Small intestine (tissue), 16 donors: ENCODE measurements at places on chromosomes 6 and 20. TPM values are rescaled to one million over a fixed set of nuclear protein-coding genes. Genes with fewer than 3 reads are reported as not detected.

DNA sequence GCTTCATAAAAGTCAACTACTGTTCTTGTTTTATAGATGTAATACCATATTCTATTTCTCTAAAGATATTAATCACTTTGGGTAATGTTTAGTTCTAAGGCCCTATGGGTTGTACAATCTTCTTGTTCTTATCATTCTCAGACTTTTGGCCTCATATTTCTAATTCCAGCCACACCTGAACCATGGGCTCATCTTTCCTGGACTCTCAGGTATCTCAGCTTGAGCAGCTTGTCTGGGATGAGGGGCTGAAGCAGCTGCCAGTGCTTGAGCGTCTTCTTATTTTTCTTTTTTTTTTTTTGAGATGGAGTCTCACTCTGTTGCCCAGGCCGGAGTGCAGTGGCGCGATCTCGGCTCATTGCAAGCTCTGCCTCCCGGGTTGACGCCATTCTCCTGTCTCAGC, 150.2 kb downstream of the KIF6 start:
- H3K27ac ChIP-seq = no peak overlapping the region
- no peaks in the 10 kb centered on the region for H3K4me1 ChIP-seq
- no peaks in the 10 kb centered on the region for H3K27me3 ChIP-seq

DNA sequence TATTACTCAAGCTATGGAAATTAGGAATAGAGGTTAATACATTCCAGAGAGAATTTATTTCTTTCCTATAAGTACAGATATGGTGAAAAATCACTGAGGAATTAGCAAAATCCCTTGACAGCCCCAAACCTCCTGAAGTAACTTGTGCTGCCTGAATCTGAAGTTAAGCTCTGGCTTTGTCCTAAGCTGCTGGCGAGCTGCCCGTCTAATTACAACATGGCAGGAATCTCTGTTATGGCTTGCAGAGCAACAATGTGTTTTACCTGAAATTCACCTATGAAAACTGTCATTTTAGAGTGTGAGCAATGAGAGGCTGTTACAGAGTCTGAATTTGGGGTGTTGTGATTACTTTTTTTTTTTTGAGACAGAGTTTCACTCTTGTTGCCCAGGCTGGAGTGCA, 22.5 kb upstream of the IYD start:
- H3K4me1 ChIP-seq = no peaks in the 10 kb centered on the region
- no peak for DNase-seq
- H3K4me3 ChIP-seq = no peak overlapping the region
- H3K27me3 ChIP-seq = no peaks in the 10 kb centered on the region

GRCh38 chr6:3331494-3331893, 72.7 kb downstream of the PSMG4 start:
- H3K27me3 ChIP-seq = no peaks in the 10 kb centered on the region
- H3K4me1 ChIP-seq = no peaks in the 10 kb centered on the region
- no peak overlapping the region for H3K27ac ChIP-seq
- DNase-seq = no peak
- no peak overlapping the region for H3K4me3 ChIP-seq

GRCh38 chr20:16451982-16452381, 121.3 kb downstream of the KIF16B start:
- no peak overlapping the region for H3K27ac ChIP-seq
- peak; percentile 8 for DNase-seq
- no peaks in the 10 kb centered on the region for H3K27me3 ChIP-seq
- no peak overlapping the region for H3K4me3 ChIP-seq
- no peaks in the 10 kb centered on the region for H3K4me1 ChIP-seq
- H3K36me3 ChIP-seq = peaks cover 3% of the 10 kb centered on the region

DNA sequence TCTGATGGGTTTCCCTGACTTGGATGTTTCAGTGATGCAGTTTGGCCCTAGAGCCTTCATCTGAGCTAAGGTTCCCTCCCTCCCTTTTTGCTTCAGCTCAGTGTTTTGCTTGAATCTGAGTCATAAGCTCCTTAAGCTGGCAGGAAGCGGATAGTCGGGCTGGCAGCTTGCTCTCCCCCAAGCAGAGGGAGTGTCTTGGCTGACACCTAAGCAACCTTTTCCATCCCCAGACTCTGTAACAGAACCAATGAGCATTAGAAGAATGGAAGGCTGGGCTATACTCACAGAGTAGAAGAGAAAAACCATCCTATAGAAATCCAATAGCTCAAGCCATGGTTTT, 98.3 kb downstream of the HAO1 start:
- DNase-seq = no peak
- H3K36me3 ChIP-seq = no peaks in the 10 kb centered on the region
- H3K4me1 ChIP-seq = no peaks in the 10 kb centered on the region
- H3K27ac ChIP-seq = no peak overlapping the region

GRCh38 chr20:33433465-33434234, 9.9 kb downstream of the SNTA1 start:
- no peak for DNase-seq
- no peak overlapping the region for H3K4me3 ChIP-seq
- H3K36me3 ChIP-seq = no peaks in the 10 kb centered on the region
- no peaks in the 10 kb centered on the region for H3K4me1 ChIP-seq
- H3K27me3 ChIP-seq = no peaks in the 10 kb centered on the region

DNA sequence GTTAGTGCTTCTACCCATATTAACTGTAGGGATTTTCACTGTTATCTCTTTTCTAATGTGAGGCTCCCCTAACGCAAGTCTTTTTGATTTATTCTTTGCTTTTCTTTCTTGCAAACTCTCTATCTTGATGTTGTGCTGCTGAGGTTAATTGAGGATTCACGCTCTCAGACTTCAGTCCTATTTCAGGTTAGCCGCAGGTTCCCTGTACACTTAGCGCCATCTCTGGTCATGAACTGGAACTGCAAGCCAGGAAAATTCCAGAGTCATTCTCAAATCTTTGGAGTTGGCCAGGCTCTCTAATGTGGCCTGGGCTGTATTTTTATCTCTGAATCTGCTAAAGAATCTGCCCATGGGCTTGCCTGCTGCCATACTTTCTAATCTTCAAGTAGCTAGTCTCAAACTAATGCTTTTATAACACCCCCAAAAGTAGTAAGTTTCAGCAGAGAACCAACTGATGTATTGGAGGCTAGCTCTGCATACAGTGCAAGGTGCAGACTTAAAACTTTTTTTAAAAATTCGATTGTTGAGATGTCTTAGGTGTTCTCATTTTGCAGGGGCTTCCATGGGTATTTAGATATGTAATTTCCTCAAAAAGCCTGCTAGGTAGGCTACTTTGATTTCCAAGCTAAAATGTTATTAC, 91.1 kb upstream of the OPRM1 start:
- H3K4me3 ChIP-seq = no peak overlapping the region
- peak; percentile 50 for DNase-seq
- no peak overlapping the region for H3K27ac ChIP-seq
- peaks cover 7% of the 10 kb centered on the region for H3K4me1 ChIP-seq

GRCh38 chr6:157203764-157204163, 119.6 kb downstream of the TMEM242 start:
- H3K36me3 ChIP-seq = peaks cover 15% of the 10 kb centered on the region
- H3K27ac ChIP-seq = no peak overlapping the region
- no peak for DNase-seq
- H3K4me3 ChIP-seq = no peak overlapping the region
- no peaks in the 10 kb centered on the region for H3K4me1 ChIP-seq
- no peaks in the 10 kb centered on the region for H3K27me3 ChIP-seq

- H3K4me1 ChIP-seq = peaks cover 5% of the 10 kb centered on the region
- no peak overlapping the region for H3K27ac ChIP-seq
Observed at GRCh38 chr20:59145247-59145923, 18.2 kb upstream of the ZNF831 start.

DNA sequence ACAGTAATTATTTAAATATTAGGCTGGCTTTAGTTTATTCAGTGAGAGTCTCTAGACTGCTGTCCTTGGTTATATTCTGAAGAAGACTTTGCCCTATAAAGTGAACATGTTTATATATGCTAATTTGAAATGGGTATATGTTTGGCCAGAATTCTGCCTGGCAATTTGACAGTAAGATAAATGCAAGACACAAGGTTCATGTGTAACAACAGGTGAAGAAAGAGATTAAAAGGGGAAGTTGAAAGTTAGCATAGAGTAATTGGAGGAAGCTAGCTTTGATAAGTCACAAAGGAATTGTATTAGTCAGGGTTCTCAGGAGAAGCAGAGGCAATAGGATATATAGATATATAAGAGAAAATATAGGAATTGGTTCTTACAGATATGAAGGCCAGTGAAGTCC, 191.4 kb downstream of the CENPW start:
- peak overlapping the region; percentile 48 for H3K27ac ChIP-seq
- H3K36me3 ChIP-seq = no peaks in the 10 kb centered on the region
- H3K4me3 ChIP-seq = no peak overlapping the region
- no peaks in the 10 kb centered on the region for H3K4me1 ChIP-seq

DNA sequence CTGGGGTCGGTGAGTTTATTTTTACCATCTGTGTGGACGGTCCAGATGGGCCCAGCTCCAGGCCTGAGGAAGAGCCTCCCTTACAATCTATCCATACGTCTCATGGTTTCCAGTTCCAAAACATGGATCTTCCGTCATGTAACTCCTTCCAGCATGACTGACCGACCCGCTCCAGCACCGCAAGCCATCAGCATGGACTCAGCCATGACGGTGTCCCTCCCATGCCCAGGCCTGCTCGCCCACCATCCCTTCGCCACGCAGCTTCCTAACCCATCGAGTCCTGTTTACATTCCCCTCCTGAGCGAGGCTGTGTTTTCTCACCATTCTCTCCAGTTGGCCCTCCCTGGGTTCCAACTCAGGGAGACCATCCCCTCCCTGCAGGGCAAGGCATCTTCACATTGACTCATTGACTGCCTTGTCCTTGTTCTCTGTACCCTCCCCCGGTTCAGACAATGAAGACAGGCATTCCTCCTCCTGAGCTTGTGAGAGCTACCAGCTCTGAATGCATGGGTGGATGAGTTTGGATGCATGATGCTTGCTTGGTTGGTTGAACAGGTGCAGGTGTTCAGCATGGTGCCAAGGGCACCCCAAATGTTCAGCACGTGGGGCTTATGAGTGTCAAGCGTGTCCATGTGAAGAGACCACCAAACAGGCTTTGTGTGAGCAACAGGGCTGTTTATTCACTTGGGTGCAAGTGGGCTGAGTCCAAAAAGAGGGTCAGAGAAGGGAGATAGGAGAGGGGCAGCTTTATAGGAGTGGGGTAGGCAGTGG, 235.8 kb downstream of the SMOC2 start:
- H3K27me3 ChIP-seq = no peaks in the 10 kb centered on the region
- DNase-seq = no peak
- H3K4me3 ChIP-seq = no peak overlapping the region
- H3K4me1 ChIP-seq = peaks cover 11% of the 10 kb centered on the region
- H3K36me3 ChIP-seq = no peaks in the 10 kb centered on the region

GRCh38 chr20:62980970-62981369, 25.8 kb downstream of the BHLHE23 start:
- DNase-seq = no peak
- no peak overlapping the region for H3K27ac ChIP-seq
- peaks cover 55% of the 10 kb centered on the region for H3K27me3 ChIP-seq
- H3K4me1 ChIP-seq = no peaks in the 10 kb centered on the region

GRCh38 chr6:31547727-31548543, 527 bp downstream of the NFKBIL1 start:
- DNase-seq = no peak
- H3K4me1 ChIP-seq = peaks cover 12% of the 10 kb centered on the region
- H3K36me3 ChIP-seq = peaks cover 3% of the 10 kb centered on the region
- peak overlapping the region; percentile 56 for H3K4me3 ChIP-seq

DNA sequence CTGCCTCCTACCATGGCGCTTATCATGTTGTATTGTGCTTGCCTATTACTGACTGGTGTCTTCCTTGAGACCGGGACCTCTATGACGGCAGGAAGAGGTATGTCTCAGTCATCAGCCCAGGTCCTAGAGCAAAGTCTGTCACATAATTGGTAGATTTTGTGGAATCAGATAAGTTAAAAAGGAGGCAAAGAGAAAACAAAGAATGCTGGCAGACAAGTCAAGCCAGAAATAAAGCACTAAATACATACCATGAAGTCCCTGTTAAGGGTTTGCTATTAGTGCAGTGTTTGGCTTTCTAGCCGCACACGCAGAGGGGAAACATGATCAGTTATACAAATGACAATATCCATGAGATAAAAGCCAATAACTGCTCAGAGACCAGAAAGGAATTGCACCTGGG, 6.0 kb downstream of the TOMM34 start:
- H3K36me3 ChIP-seq = peaks cover 47% of the 10 kb centered on the region
- H3K27me3 ChIP-seq = no peaks in the 10 kb centered on the region
- H3K4me1 ChIP-seq = peaks cover 5% of the 10 kb centered on the region
- H3K4me3 ChIP-seq = no peak overlapping the region
- H3K27ac ChIP-seq = no peak overlapping the region
- DNase-seq = no peak

DNA sequence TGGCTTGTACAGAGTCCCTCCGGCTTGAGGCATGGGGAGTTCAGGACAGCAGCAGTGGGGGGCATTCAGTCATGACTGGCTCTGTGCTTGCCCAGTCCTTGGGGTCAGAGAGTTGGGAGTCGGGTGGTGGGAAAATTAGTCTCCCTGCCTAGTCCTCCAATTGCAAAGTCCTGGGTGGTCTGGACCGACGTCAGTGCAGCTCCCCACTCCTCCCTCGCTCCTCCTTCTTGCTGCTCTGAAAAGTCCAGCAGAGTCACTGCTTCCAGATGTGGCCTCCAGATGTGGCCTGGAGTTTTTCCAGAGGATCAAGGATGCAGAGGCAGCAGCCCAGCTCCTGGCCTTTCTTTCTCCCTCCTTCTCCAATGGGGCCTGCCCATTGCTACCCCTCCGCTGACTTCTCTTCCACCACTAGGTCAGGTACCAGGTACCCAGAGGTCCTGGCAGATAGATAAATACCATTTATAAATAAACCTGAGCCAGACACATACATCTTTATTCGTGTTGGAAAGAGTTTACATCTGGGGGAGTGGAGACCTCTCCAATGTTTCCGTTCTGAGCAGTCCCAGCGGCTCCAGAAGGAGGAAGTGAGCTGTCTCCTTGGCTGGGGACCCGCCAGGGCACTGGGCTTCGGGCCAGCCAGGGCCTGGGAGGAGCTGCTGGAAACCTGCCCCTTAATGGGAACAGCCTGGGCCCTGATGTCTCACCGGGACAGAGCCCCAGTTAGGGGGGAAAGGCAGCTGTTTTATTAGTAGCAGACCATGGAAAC, 49.0 kb upstream of the RNF24 start:
- H3K4me3 ChIP-seq = no peak overlapping the region
- peak overlapping the region; percentile 65 for H3K27ac ChIP-seq
- no peaks in the 10 kb centered on the region for H3K27me3 ChIP-seq
- no peaks in the 10 kb centered on the region for H3K36me3 ChIP-seq
- peak; percentile 80 for DNase-seq
- peaks cover 3% of the 10 kb centered on the region for H3K4me1 ChIP-seq

DNA sequence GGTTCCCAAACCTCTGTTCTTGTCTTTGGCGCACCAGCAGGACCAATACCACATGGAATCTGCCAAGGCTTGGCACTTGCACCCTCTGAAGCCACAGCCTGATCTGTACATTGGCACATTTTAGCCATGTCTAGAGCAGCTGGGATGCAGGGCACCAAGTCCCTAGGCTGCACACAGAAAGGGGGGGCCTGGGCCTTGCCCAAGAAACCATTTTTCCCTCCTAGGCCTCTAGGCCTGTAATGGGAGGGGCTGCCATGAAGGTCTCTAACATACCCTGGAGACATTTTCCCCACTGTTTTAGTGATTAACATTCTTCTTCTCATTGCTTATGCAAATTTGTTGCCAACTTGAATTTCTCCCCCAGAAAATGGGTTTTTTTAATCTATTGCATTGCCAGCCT, 5.4 kb upstream of the FAM120B start:
- no peaks in the 10 kb centered on the region for H3K36me3 ChIP-seq
- no peak overlapping the region for H3K4me3 ChIP-seq
- peaks cover 8% of the 10 kb centered on the region for H3K4me1 ChIP-seq
- DNase-seq = no peak

The MAP1LC3A gene
- 57.8 TPM for polyA plus RNA-seq

The MOG gene
- polyA plus RNA-seq = not detected

The C20orf141 gene
- polyA plus RNA-seq = not detected

The EYS gene
- polyA plus RNA-seq = not detected

The HTR1E gene
- polyA plus RNA-seq = not detected

The COL12A1 gene
- 1.1 TPM for polyA plus RNA-seq

The BACH2 gene
- under 0.01 TPM for polyA plus RNA-seq

The THBS2 gene
- polyA plus RNA-seq = 0.45 TPM

The PLA2G7 gene
- polyA plus RNA-seq = 1.5 TPM
